ENCODE measurements at places on chromosomes 2 and 18. TPM values are rescaled to one million over a fixed set of nuclear protein-coding genes. Genes with fewer than 3 reads are reported as not detected.

Gene LINC00305
- total RNA-seq: not detected

Gene AOX1
- not detected for total RNA-seq

Gene CYP27C1
- not detected for total RNA-seq

Gene MTA3
- 26.2 TPM for total RNA-seq

Gene C2orf72
- total RNA-seq: 0.07 TPM

Gene MAB21L4
- total RNA-seq: not detected

Gene KCNG2
- total RNA-seq: not detected

Gene ANO7
- total RNA-seq: 0.32 TPM

Gene PPIL3
- 48.6 TPM for total RNA-seq

Gene SLC30A3
- total RNA-seq: 0.48 TPM

Gene TM4SF20
- not detected for total RNA-seq

Gene ACMSD
- not detected for total RNA-seq

Gene TUBA4A
- total RNA-seq: 331 TPM

Gene ODC1
- 63.3 TPM for total RNA-seq

Gene LAMA1
- total RNA-seq: not detected

Gene OTOF
- total RNA-seq: 12.1 TPM

Gene POTEI
- not detected for total RNA-seq

Gene NEU2
- not detected for total RNA-seq
